ENCODE measurements at places on chromosomes 1 and 21.

- peak; percentile 90 for DNase-seq
Observed at GRCh38 chr1:156583821-156584622, 4.5 kb downstream of the TTC24 start.

DNA sequence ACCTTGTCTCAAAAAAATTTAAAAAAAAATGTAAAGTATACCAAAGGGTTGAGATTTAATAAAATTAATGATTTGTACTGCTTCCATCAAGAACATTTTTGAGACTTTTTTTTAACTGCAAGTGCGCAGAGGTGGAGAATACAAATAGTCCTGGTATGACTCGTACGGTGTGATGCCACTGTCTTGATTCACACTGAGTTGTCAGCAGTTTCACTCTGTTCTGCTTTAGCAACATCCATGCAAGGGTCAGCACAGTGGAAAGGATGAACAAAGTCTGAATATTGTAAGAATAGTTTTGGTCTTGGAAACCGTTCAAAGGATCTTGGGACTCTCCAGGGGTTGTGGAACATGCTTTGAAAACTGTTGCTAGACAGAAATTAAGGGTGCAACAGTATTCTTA is 40.2 kb downstream of the EXO1 start:
- no peak for DNase-seq

DNA sequence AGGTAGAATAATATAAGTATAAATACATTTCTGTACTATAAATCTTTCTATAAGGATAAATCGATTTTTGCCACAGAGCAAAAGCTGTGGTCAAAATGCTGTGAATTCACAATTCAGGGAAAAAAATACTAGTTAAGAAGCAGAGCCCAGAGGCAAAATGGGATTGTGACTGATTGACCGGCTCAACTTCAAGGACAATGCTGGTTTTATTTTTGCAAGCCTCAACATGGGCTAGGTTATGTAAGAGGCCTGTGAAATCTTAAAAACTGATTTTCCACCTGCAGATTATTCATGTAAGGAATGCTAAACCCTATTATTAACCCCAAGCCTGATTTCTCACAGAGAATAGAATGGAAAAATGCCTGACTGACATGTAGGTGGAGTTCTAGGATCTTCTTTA is 155.1 kb downstream of the HHAT start:
- DNase-seq, result no peak

DNA sequence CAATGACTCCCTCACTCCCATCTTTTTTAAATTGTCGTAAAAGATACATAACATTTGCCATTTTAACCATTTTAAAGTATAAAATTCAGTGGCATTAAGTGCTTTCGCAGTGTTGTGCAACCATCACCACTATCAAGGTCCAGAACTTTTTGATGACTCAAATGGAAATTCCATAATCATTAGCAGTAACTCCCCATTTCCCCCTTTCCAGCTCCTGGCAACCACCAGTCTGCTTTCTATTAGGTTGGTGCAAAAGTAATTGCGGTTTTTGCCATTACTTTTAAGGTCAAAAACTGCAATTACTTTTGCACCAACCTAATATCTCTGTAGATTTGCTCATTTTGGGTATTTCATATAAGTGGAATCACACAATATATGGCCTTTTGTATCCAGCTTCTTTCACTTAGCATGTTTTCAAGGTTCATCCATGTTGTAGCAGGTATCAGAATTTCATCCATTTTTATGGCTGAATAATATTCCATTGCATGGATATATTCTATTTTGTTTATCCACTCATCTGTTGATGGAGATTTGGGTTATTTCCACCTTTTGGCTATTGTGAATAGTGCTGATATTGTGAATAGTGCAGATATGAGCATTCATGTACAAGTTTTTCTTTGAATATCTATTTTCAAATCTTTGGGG is 159.7 kb downstream of the HIVEP3 start:
- DNase-seq, result no peak

GRCh38 chr21:36916718-36917117 is 49.8 kb downstream of the HLCS start:
- DNase-seq, result no peak

DNA sequence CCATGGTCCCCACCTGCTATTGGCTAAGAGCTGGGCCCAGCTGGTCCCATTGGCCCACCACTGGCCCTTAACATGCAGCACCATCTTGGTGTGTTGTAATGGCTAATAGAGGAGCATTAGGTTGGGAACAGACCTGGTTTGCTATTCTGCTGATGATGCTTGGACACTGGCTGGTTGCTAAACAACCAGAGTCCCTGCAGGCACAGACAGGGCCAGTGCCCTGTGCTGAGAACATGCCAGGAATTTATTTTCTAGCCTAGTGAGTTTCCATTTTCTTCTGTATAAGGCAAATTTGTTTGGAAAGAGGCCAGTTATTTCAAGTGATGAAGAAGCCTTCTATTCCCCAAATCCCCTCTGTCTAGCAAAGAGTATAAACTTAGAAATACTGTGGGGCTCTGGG is 42.9 kb upstream of the TDRD10 start:
- DNase-seq, result no peak

- DNase-seq, result no peak
Observed at GRCh38 chr21:35421221-35421620, 372.1 kb upstream of the RUNX1 start.

GRCh38 chr1:221740993-221741702 is 741 bp downstream of the DUSP10 start:
- peak; percentile 85 for DNase-seq

DNA sequence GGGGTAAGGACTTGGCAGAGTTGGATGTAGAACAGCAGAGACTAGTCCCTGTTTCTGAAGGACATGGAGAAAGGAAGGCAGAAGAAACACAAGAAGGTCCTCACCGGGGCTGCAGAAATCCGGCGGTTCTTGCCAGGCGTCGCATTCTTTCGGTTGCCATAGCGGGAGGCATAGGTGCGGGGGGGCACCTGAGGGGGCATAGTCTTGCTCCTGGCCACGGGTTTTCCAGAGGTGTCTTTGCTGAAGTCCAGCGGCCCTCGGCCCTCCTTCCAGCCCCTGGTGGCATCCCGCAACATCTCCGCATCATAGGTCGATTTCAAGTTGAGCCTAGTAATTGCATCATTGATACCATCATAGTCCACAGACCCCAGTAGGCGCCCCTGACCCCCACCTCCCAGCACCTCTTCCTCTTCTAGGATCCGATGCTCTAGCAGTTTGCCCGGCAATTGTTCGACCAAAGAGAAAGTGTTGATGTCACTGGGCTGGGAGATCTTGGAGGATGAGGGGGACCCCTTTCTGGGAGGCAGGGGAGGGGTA is 25.8 kb downstream of the PIK3C2B start:
- no peak for DNase-seq

DNA sequence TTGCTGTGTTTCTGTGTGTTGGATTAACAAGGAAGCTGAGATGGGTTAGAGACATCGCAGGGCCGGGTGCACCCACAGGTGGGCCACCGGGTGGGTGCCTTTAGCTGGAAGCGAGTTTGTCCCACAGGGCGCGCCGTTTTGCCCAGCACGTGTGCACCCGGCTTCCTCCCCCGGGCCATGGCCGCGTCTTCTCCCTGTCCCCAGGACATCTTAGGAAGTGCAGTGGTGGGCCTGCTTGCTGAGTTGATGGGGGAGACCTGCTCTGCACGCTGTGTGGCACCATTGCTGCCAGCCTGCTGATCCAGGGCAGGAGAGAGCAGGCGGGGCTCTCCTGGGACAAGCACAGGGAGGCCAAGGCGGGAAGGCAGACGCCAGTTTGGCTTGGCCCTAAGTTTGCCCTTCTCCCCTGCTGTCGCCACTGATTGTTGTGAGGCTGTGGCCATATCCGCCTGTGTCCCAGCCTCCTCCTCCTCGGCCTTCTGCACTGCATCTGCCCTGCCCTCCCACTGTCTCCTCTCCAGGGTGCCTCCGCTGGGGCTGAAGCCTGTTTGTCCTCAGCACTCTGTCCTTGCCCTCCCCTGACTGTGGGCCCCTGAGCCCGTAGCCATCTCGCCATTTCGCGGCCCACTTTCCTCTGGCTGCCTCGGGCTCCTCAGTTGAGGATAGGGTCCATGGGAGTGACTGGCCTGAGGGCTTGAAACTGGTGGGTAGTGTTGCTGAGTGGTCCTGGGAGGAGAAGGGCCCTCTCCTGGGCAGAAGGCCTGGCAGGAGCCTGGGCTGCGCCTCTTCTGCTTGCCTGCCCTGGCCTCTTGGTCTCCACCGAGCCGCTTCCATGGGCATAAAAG is 47.6 kb downstream of the PKNOX1 start:
- no peak for DNase-seq

DNA sequence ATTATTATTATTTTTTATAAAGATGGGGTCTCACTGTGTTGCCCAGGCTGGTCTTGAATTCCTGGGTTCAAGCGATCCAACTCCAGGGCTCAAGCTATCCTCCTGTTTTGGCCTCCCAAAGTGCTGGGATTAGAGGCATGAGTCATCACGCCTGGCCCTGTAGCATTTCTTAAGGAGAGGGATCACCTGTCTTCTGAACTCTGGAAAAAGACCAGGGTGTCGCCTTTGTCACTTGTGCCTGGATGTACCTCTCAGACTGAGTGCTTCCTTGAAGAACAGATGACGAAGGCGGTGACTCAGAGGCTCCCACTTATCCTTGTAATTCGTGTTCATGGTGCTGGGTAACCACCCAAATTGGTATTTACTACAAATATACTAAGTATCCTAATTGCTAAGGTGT is 2.4 kb upstream of the CGN start:
- no peak for DNase-seq

- no peak for DNase-seq
Observed at GRCh38 chr1:15343729-15344128, 66.0 kb upstream of the EFHD2 start.

DNA sequence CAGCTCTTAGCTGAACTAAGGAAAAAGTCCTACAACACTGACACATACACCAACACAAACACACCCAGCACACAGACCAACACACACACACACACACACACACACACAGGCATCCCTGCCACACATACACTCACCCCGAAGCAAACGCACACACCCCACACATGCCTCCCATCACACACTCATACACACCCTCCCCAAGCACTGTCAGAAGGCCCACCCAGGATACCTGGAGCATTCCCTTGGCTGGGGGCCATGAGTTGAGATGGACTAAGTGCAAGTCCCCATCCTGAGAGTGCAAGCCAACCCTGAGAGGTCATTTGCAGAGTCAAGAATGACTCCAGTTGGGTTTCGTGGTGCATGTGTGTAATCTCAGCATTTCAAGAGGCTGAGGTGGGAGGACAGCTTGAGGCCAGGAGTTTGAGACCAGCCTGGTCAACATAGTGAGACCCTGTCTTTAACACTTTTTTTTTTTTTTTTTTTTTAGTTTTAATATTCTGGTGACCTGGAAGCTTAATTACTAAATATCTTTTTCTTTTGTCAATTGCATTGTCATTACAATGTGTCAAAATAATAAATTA is 117.3 kb downstream of the RHOU start:
- peak; percentile 37 for DNase-seq

DNA sequence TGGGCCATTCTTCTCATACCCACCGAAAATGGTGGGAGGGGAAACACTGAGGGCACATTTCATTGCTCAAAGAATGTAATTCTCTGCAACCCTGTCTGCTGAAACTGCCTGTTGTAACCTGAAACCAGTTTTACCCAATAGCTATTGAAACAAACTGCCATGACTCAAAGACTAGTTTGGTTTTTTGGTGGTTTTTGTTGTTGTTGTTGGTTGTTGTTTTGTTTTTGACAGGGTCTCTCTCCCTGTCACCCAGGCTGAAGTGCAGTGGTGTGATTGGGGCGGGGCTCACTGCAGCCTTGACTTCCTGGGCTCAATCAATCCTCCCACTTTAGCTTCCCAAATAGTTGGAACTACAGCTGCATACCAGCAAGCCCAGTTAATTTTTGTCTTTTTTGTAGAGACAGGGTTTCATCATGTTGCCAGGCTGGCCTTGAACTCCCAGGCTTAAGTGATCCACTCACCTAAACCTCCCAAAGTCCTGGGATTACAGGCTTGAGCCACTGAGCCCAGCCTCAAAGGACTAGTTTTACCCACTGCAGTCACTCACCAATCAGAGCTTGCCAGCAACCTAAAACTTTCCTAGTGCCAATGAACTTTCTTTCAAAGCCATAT is 2.1 kb upstream of the IPP start:
- DNase-seq, result no peak

GRCh38 chr1:239771550-239771949 is 320.1 kb upstream of the FMN2 start:
- DNase-seq, result no peak

- DNase-seq, result no peak
Observed at GRCh38 chr1:30447080-30447479, 276.3 kb downstream of the MATN1 start.

DNA sequence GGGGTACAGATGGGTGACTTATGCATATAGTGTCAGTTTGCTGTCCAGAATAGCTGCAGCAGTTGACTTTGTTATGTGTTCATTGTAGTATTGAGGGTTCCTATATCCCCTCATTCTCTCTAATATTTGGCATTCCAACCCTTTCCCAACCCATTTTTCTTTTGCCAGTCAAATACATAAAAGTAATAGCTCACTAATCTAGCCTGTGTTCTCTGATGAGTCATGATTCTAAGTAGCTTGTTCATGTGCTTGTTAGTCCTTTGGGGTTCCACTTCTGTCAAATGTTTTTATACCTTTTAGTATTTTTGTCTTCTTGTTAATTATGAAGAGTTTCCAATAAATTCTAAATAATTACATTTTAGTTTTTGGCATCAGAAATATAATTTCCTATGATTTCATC is 99.2 kb upstream of the MROH9 start:
- DNase-seq, result no peak

DNA sequence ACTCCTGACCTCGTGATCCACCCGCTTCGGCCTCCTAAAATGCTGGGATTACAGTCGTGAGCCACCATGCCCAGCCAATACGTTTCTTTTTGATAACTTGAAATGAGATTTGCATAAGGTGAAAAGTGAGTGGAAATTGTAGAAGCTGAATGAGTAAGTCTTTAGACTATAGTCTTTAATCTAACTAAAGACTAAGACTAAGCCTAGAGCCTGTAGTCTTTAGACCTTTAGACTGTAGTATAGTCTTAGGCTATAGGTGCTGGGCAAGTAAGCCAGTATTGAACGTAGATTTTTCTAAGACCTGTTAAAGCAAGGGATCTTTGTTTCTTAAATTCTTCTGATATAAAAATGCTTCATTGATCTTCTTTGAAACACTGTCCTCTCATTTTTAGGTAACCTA is 12.1 kb downstream of the PPP2R5A start:
- no peak for DNase-seq

DNA sequence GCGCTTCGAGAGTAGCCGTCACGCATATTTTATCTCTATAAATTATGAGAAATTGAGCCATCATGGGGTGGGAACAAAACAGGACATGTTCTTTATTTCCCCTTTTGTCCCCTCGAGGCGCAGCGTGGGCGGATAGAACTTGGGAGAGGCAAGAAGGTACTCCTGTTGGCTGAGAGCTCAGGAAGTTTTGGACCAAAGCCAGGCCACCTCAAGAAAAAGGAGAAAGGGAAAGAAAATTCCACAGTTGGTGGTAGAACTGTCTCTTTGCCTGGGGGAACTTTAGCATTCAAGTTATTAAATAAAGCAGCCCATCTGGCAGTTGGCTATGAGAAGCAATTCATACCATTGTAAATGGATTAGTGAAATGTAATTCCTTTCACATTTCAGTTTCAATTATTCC is 76.4 kb upstream of the DSCAM start:
- no peak for DNase-seq

Data from lower leg skin (tissue), 4 donors.